ENCODE measurements at places on chromosomes 11 and 22.

DNA sequence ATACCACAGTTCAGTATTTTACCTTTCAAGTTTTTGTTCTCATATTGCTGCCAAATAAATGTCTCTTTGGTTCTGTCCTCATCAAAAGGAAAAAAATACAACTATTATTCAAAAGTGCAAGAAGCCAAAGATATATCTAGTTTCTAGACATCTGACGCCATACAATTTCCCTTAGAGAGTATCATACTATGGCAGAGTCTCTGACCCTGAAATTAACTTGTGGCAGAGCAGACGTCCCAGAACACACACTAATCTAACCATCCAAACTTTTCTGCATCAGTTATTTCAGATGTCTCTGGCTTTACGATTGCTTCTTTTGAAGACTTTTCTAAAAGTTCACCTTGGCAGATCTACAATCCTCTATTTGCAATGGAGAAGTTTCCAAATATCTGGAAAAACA lies 2.7 kb downstream of the OR51T1 start:
- DNase-seq = no peak

DNA sequence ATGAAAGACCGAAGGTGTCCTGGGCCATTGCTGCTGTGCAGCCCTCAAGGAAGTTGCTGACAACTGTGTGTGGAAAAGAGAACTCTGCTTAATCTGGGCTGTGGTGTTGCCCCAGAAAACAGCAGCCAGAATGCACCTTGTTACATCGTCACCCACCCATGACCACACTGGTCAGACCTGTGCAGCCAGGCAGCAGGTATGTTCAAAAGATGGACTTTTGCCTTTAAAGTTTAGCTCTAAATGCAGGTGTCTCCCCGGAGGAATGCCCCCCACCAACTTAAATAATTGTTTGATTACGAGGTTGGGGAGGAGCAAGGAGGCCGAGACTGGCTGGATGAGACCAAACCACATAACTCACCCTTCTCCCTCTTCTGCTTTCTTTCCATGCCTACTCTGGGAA lies 15.3 kb upstream of the POLA2 start:
- DNase-seq = no peak

GRCh38 chr11:82405421-82405820 lies 328.2 kb downstream of the FAM181B start:
- no peak for DNase-seq

- DNase-seq = no peak
These were observed 23.9 kb upstream of the TFIP11 start for GRCh38 chr22:26536056-26536761.

Measured in stimulated activated CD4-positive, alpha-beta T cell treated with anti-CD3 and anti-CD28 coated beads, TNF-alpha, amount 100 ng/mL, for 48 hours (primary cell).